ENCODE measurements at places on chromosomes 7 and 10. TPM values are rescaled to one million over a fixed set of nuclear protein-coding genes. Genes with fewer than 3 reads are reported as not detected.

GRCh38 chr10:117217196-117217761 lies 20.0 kb downstream of the KCNK18 start:
- no peak for DNase-seq

DNA sequence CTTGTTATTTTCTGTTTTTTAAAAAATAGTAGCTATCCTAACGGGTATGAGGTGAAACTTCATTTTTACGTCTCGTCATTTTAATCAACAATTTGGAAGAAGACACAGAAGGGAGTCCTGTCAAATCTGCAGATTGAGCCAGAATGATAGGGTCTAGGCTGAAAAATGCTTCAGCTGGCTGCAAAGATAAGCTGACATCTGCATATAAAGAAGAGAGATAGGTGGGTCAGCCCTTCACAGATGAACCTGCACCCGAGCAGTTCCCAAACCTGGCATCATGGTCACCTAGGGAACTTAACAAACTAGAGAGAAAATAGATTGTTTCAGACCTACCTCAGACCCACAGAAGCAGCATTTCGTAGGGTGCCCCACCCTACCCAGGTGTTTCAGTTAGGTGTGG lies 35.2 kb upstream of the BMPR1A start:
- no peak for DNase-seq

DNA sequence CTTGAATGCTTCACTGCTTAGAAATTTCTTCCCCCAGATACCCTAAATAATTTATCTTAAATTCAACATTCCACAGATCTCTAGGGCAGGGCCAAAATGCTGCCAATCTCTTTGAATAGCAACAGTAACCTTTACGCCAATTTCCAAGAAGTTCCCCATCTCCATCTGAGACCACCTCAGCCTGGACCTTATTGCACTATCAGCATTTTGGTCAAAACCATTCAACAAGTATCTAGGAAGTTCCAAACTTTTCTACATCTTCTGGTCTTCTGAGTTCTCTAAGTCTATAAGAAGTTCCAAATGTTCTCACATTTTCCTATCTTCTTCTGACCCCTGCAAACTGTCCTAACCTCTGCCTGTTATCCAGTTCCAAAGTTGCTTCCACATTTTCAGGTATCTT lies 1306.9 kb upstream of the SORCS1 start:
- DNase-seq: no peak

Gene RSPH10B2
- total RNA-seq: 0.22 TPM

DNA sequence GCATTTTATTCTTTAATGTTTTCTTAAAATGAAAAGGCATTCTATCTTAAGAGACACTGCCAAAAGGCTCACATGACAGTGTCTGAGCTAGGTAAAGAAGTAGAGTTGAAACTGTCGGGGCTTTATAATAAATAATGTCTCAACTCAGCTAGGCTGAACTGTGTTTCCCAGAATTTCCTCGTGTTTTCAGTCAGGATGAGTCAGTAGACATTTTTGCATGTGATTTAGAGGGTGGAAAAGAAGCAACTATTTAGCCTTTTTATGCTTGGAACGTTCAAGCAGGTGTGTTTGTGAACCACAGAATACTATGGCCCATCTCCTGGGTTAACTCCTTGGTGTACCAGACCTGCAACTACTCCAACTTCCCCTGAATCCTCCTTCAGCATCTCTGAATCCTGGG lies 23.4 kb upstream of the LIPA start:
- no peak for DNase-seq

All from kidney (tissue), 22 donors.